Activated CD4-positive, alpha-beta T cell treated with anti-CD3 and anti-CD28 coated beads for 1 hour (primary cell): ENCODE measurements at places on chromosomes 12 and 14.
A peak's percentile ranks its signal among the peaks of the same experiment; 100 is the strongest.

DNA sequence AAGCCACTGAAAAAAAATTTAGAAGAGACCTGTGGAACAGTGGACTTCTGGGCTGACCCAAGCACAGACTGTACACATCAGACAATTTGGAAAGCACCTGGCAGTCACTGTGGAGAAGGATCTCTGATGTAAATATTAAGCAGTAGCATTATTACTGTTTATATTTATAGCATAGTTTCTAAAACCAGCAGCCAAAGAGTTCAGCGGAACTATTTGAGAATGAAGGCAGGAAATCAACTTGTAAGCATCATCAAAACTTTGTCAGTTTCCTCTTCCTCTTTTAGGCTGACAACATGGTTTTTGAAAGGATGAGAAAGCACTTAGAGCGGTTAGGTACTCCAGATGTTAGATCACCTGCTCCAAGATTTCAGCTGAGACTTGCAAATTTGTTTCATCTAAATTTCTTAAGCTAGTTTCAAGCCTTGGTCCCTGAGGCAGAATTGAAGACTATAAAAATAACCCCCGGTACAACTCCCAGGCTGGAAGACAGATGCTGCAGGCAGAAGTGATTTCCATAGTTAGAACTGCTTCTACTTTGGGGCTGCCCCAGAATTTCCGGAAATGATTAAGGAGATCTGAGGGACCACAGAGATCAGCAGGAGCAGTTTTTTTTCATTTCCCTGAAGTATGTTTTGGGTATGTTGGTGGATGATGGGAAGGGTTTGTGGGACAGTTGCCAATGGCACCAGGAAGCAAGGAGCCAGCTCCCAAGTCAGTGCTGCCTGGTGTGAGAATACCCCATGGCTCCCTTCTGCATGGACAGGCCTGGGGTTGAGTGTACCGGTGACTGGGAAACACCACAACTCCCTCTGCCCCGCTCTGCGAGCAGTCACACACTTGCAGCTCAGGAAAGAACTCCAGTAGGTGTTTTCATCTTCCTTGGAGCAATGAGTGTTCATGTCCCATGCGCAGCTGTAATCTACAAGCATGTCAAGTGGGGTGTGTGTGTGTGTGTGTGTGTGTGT lies 354.5 kb downstream of the NUAK1 start:
- no peak for DNase-seq

DNA sequence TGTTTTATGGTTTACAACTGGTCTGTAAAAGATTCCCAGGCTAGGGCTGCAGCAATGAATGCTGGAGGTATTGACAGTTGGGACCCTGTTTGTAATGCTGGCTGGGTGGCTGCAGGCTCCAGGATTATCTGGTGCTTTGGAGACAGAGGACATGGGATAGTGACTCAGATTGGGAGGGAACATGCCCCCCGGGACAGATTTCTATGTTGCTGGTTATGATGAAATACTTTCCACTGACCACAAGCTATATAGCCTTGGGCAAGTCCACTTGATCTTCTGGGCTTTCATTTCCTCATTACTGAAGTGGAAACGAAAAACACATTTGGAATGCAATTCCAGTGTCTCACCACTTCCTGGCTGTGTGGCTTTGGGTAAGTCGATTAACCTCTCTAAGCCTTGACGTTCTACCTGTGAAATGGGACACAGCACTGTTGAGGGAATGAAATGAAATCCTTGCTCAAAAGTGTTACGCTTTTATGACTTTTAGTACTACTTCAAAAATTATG lies 6.3 kb upstream of the TPCN1 start:
- no peak for DNase-seq

GRCh38 chr12:91984556-91984955 lies 161.1 kb downstream of the BTG1 start:
- no peak for DNase-seq

- no peak for DNase-seq
These were observed 54.3 kb upstream of the CIT start for GRCh38 chr12:119931402-119931801.

DNA sequence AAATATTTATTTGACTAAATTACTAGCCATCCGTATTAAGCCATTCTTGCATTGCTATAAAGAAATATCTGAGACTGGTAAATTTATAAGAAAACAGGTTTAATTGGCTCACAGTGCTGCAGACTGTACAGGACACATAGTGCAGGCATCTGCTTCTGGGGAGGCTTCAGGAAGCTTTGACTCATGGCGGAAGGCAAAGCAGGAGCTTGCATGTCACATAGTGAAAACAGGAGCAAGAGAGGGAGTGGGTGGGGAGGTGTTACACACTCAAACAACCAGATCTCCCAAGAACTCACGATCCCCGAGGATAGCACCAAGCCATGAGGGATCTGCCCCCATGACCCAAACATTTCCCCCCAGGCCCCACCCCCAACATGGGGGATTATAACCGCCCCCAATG lies 26.7 kb upstream of the RAB21 start:
- DNase-seq, result no peak

DNA sequence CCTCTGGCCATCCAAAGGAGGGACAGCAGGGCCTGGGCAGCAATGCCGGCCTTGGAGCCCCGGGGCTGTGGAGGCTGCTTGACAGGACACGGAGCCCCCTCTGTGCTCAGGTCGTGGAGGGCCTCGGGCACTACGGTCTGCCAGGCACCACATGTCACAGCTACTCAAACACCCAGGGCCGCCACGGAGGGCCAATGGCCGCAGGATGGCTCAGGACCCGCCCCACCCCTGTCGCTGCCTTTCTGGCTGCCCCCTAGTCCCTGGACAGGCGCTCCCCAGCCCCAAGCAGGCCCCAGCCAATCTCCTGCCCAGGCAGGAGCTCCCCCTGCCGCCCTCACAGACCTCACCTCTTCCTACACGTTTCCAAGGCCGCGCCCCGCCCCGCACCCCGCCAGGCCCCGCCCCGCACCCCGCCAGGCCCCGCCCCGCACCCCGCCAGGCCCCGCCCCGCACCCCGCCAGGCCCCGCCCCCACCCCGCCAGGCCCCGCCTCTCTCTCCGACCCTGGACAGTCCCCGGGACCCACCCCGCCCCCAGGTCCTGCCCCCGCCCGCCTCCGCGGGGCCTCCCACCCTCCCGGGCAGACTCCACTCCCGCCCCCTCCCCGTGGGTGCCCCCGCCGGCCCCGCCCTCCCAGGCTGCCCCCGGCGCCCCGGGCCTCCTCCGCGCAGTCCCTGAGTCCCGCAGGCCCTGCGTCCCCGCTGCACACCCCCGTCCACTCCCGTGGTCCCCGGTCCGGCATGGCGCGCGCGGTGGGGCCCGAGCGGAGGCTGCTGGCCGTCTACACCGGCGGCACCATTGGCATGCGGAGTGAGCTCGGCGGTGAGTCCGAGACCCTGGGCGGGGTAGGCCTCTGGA lies at the start of gene ASPG:
TSS of gene ASPG (plus strand) at position 669 of the 857 bp plus-strand sequence. CDS start at position 740, 71 bp downstream.
- no peak for DNase-seq

DNA sequence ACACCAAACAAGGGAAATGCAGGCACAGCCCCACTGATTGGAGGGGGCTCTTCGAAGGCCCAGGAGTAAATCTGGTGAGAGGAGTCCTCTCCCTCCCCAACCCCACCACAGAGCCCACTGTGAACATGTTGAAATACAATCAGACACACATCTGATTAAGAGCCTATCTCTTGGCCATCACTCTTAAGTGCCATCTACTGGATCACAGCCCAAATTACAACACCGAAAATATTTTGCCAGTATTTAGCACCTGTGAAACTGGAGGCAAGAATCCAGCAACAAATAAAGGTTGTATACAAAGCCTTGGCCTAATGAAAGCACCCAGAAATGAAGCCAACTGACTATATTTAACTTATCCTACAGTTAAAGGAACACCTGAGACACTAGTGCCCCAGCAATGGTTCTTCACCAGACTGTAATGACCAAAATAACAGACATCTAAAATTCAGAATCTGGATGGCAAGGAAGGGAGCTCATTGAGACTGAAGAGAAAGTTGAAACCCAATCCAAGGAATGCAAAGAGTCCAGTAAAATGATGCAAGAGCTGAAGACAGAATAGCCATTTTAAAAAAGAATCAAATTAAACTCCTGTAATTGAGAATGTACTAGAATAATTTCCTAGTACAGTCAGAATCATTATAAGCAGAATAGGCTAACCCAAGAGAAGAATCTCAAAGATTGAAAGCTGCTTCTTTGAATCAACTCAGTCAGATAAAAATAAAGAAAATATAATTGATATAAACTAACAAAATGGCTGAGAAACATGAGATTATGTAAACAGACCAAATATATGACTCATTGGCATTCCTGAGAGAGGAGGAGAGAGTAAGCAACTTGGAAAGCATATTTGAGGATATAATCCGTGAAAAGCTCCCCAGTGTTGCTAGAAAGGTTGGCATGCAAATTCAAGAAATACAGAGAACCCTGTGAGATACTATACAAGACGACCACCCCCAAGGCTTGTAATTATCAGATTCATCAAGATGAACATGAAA lies 1117.0 kb downstream of the FLRT2 start:
- DNase-seq, result no peak

DNA sequence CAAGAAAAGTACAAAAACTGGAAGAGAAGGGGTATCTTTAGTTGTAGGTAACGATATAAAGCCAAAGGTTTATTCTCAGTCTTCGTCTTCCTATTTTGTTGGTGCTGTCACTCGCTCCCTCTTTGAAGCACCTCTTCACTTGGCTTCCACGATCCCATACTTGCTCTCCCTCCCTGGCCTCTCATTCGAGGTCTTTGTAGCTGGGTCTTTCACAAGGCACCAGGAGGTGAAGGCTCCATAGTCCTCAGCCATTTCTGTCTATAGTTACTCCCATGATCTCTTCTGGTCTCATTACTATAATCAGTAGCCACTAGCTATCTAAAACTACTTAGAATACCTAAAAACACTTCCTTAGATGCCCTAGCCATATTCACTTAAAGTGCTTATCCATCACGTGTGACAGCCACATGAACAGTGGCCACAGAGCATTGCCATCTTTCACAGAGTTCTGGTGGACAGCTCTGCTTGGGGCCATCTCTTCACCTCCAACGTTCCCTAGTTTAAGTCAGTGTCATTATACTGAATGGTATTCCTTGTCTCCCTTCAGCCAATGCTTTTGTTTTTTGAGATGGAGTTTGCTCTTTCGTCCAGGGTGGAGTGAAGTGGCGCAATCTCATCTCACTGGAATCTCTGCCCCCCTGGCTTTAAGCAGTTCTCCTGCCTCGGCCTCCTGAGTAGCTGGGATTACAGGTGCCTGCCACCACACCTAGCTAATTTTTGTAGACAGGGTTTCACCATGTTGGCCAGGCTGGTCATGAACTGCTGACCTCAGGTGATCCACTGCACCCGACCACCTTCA lies 57.1 kb downstream of the ATP2A2 start:
- no peak for DNase-seq

GRCh38 chr14:97380539-97380941 lies 583.4 kb downstream of the VRK1 start:
- peak; percentile 25 for DNase-seq

DNA sequence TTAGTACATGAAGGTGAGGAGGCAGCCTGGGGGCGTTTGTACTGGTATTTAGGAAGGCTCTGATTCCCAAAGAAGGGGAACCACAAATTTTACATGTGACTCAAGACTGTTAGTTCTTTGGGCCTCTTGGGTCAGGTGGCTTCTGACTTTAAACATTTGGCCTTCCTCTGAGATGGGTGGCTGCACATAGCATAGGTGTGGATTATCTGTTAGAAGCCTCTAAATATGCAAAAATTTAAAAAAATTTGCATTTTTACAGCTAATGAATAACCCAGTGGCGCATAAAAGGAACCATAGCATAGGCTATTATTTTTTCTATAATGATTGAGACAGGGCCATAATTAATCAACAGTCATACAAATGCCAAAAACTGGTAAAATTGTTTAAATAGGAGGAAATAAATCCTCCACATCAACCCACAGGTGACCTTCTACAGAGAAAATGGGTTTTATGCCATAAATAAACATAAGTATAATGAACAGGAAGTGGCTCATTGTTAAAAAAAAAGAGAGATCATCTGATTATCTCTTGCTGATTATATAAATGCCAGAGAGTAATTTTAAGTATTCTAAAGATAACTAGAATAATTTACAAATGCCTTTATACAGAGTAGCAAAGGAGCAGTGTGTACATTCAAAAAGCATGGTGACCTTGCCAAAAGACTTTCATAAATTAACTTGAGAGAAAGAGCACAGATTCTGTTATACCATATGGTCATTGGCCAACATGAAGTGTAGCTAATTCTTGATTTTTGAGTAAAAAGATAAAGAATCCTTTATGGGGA lies 284.2 kb upstream of the ATP2B1 start:
- DNase-seq, result no peak
